Tibial nerve (tissue), 4 donors: ENCODE measurements at places on chromosomes 13 and 19.

- no peak for DNase-seq
These were observed at the start of gene IQCN for GRCh38 chr19:18274219-18274780. IQCN (minus strand) TSS chr19:18274452; CDS start chr19:18269478, 4,974 bp downstream.

GRCh38 chr13:101415358-101416174, 742 bp downstream of the NALCN start:
- no peak for DNase-seq

DNA sequence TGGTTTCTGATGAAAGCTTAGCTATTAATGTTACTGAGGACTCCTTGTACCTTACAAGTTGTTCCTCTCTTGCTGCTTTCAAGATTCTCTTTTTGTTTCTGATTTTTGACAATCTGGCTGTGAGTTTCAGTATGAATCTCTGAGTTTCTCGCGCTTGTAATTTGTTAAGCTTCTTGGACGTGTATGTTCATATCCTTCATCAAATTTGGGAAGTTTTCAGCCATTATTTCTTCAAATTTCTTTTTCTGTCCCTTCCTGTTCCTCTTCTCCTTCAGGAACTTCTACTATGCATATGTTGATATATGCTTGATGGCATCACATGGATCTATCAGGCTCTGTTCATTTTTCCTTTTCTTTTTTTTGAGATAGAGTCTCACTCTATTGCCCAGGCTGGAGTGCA, 5.6 kb upstream of the URI1 start:
- DNase-seq: no peak

DNA sequence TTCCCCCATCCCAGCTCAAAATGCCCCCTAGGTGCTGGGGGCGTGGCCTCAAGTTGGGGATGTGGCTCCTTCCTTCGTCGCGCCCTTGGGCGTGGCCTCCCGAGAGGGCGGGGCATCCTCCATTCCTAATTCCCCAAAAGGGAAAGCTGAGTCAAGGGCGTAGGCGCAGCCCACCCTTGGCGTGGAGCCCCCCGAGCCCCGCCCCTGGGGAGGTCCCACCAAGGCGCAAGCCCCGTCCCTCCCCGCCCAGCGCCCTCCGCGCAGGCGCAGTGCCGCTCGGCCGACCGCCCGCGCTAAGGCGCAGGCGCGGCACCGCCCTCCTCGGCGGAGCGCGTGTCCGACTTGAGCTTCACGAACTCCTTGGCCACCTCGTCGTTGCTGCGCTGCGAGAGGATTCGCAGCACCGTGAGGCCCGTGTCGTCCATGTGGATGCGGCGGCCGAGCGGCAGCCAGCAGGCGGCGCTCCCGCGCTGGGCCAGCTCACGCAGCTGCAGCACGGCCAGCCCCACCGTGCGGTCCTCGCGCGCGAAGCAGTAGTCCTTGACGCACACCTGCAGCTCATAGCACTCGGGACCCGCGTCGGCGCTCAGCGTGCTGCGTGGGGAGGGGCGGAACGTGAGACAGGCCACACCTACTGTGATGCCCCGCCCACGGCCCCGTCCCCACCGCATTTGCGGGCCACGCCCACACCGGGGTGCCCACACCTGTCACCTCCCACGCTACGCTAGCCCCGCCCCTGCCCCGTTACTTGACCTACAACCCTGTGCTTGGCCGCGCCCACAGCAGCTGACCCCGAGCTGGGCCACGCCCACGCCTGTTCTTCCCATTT, 50.5 kb downstream of the COLGALT1 start:
- DNase-seq: peak; percentile 64

GRCh38 chr19:6412447-6413091, 12.0 kb downstream of the KHSRP start:
- DNase-seq: no peak

DNA sequence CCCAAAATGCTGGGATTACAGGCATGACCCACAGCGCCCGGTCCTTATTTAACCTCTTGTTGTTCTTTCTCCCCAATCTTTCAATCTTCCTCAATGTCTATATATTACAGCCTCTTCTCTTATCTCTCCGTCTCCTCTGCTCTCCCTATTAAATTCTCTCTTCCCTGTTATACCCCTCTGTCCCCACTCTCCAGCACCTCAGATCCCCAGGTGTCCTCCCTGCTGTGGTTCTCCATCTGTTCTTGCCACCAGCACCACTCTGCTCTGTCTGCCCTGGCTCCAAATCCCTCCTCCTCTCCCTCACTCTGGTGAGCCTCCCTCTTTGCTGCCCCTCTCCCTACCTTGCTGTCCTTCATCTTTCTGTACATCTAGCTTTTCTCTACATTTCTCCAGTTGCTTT, 1.1 kb downstream of the ZNF600 start:
- no peak for DNase-seq

DNA sequence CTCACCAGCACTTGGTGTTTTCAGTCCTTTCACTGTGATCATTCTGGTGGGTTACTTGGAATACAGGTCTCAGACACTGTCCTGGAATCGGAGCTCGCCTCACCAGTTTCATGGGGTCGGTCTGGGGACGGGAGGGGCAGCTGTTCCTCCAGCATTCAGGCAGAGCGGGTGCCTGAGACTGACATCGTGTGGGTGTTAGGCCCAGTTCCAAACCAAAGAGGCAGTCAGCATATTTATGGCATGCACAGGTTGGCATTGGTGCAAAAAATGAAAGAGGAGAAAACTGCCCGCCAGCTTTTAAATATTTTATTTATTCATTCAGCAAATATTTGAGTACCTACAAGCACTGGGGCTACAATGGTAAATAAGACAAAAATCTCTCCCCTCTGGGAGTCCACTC, 20.1 kb downstream of the PLEKHF1 start:
- DNase-seq: no peak

DNA sequence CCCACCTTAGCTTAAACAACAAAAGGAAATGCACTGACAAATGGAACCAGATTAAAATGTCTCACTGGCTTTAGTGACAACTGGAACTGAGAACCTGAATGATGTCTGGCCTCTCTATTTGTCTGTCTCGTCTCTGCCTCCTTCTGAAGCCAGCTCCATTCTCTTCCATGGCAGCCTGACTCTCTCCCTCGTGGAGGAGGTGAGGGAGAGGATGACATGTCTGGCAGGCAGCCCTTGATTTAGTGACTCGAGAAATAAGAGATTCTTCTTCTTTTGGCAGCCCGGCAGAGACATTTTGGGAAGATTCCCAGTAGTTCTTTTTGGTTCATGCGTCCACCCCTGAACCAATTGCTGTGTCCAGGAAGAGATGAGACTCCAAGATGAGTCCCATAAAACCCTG, 131.7 kb downstream of the KLF5 start:
- DNase-seq: no peak

GRCh38 chr19:54523403-54523802, 20.8 kb downstream of the LAIR2 start:
- no peak for DNase-seq

DNA sequence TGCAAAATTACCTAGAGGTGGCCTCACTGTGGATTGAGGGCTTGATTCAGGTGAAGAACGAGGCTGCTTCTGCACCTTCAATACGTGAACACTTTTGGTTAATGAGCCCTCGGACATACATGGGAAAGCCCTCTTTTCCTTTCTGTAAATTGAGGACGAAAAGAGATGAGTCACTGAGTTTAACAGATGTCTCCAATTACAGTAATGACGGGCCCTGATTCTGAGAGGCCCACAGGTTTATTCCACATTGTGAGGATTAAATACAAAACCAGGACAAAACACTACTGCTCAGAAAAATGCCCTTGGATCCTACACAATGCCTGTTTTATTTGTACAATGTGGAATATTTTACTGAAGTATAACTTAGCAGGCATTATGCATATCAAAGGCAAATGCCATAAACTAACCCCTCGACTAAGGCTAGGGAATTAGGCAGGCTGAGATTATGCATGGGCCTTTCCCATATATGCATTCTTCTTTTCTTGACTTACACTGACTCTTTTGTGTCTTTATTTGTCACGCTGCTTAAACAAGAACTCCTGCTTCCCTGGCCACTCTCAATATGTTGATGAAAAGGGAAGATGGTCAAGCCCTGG, 819.9 kb downstream of the OLFM4 start:
- DNase-seq: no peak

DNA sequence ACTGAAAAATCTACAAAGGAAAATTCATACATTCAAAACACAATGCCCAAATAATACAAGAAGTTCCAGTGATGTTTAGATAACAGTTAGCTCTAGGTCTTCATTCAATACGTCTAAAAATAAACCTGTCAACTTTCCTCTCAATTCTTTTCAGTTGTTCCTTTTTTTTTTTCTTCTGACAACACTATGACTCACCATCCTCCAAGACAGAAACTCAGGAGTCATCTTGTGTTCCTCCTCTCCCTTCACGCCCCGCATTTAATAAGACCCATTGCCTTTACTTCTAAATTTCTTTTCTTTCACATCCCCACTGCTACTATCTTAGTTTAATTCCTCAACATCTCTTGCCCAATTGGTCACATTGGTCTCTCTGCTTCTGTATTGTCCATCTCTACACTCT, 759.9 kb downstream of the GPC5 start:
- DNase-seq: no peak

DNA sequence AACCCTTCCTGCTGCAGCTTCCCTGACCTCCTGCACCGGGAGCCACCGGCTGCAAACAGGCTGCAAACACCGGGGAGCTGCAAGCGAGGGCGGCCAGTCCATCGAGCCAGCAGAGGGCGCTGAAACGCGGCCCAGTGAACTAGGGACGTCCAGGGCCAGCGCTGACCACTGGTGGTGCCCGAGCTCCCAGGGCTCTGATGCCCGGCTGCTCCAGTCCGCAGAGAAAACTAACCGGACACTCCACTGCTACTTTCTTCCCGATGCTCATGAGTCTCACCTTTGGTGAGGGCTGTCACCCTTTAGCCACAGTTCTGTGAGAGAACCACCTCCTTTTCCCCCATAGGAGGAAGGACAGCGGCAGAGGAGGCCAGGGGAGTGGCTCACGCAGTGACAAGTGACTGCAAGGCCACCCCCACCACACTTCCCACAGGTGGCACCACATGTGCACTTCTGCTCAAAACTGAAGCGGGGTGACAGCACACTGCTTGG, 82.8 kb upstream of the MTIF3 start:
- peak; percentile 70 for DNase-seq

GRCh38 chr19:1154731-1155351, 19.2 kb downstream of the SBNO2 start:
- peak; percentile 78 for DNase-seq

GRCh38 chr19:12985049-12985776, 10.1 kb upstream of the NFIX start:
- peak; percentile 80 for DNase-seq

GRCh38 chr13:53474878-53475277, 446.3 kb downstream of the OLFM4 start:
- no peak for DNase-seq

GRCh38 chr13:51858433-51859247, 3.1 kb upstream of the CCDC70 start:
- no peak for DNase-seq

- DNase-seq: peak; percentile 95
These were observed 4.5 kb upstream of the ARHGAP35 start for GRCh38 chr19:46856062-46857022.

- no peak for DNase-seq
These were observed 17.9 kb downstream of the ALG5 start for GRCh38 chr13:36981156-36981743.

DNA sequence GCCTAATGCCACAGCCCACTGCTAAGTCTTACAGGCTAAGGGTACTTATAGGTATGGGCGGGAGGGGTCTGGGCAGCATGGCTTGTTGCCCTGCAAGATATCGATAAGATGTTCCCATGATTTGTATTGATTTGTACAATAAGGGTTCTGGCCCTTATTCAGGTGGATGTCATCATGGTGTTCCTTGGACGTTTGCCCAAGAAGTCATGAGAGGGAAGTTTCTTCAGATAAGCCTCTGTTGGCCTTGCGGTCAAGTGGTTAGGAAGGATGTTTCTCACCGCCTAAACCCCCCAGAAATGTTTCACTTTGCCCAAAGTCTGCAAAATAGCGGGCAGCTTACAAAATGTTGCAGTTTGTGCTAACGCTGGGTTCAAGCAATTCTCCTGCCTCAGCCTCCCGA, 7.3 kb downstream of the PARP4 start:
- DNase-seq: no peak

GRCh38 chr13:44397766-44398223, 24.2 kb downstream of the SERP2 start:
- DNase-seq: no peak

DNA sequence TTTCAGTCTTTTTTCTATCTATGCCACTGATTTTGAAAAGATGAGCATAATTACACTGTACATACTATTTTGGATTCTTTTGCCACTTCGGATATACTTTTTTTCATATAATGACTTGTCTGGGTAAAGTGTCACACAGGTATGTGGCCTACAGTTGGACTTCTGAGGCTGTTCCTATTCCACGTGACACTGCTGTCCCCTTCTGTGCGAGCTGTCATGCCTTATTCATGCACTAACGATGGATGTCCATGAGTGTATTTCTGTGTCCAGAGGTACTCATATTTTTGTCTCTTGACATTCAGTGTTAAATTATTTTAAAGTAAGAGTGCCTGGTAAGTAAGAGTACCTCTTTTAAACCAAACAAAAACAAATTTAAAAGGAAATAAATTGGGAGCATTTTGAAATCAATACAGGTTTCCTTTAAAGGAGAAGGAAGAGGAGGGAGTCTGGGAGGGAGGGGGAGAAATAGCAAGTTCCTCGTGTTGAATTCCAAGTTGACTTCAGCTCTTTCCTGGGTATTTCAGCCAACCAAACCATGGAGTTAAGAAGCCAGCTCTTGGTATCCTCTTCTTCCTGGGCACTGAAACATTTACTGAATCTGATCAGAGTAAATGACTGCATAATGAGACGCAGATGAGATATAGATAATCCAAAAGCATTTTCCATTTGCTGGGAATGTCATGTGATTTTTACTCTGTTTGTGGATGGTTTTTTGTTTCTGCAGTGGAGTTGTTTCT, 61.3 kb downstream of the TNFRSF19 start:
- no peak for DNase-seq

GRCh38 chr13:99796175-99796819, 175.3 kb downstream of the ZIC5 start:
- DNase-seq: no peak

DNA sequence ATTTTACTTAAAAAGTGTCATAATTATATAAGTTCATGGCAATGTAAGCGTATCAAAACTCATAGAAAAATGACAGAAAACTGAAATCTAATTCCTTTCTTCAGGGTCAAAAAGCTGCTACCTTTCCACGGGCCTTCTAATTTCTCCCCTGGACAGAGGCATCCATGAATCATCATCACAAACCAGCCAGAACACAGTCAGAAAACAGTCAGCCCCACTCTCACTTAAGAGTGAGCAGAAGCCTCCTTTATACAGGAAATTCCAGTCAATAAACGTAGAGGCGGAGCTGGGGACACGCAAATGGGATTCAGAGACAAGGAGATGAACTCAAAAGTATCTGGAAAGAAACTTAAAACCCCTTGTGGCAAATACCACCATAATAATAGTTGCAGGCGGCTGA, 54.2 kb upstream of the ABCC4 start:
- DNase-seq: no peak

GRCh38 chr13:94550062-94550738, 45.8 kb downstream of the TGDS start:
- peak; percentile 33 for DNase-seq
